ENCODE measurements at places on chromosomes 3 and 15.

- no peak for DNase-seq
These were observed 29.4 kb downstream of the STARD5 start for GRCh38 chr15:81294516-81294880.

DNA sequence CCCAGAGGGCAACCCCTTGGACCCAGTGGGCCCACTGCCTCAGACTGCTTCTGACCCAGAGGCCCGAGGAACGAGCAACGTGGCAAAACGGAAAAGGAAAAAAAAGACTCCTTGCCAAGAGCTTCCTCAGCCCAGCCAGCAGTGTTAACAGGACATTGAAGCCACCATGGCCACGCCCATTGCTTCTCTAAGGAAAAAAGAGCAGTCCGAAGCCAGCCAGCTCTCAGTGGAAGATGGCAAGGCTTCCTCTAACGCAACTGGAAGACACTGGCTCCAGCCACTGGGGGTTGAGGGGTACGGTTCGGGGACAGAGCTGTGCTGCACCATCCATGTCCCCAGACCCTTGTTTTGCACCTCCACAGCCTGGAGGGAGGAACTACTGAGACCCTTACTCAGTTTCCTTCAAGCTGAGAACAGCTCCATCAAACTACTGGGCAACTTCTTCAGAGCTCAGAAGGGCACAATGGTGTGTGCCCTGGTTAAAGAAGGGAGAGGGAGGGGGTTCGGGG, 10.7 kb downstream of the BMF start:
- peak; percentile 51 for DNase-seq

- no peak for DNase-seq
These were observed 31.1 kb upstream of the BLOC1S6 start for GRCh38 chr15:45555934-45556608.

DNA sequence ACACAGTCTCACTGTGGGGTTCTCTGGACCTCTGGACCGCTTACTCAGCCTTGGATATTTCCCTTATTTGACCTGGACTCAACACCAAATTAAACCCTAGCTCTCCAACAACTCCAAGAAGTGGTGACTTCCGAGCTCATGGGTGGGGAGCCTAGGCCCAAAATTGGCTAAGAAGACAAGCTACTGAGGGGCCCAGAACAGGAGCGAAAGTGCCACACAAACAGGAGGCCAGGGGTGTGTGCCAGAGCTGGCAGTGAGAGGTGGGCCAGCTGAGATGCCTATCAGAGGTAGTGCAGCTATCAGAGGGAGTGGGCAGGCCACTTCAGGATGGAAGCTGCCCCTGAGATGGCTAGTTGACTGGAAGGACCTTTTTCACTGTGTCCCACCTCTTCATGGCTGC, 151.1 kb upstream of the PRR20G start:
- no peak for DNase-seq

GRCh38 chr15:81001152-81002008, 657 bp downstream of the TLNRD1 start:
- DNase-seq = peak; percentile 93
